ENCODE measurements at places on chromosomes 5 and 9.

DNA sequence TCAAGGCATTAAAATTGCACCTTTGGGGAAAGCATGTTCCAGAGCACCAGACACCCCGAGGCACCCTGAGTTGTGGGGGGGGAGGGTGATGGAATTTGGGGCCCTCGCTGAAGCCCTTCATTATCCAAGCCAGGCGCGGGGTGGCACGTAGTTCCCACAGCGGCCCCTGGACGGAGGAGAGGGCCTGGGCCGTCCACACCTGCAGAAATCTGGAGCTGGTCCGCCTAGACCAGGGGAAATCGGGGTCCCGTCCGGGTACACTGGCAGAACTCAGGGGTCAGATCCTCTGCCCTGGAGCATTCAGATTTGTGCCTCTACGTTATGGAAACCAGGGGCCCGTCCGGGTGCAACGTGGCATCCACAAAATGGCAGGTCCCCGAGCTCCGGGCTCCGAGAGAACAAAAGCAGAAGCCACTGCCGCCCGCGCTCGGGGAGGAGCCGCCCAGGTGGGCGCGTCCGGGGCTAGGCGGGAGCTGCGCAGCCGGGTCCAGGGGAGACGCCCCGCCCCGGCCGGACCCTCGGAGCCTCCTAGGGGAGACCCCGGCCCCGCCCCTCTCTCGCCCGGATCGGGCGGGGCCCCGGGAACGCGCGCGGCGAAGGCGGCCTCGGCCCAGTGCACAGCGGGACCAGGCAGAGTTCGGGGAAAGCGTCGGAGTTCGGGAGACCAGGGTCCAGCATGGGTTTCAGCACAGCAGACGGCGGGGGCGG lies at the start of gene PLEKHG4B:
Gene PLEKHG4B, plus strand, starts transcription at position 613 of the 708 bp plus-strand sequence. Its CDS starts 64 bp downstream, at position 677.
- DNase-seq: no peak

DNA sequence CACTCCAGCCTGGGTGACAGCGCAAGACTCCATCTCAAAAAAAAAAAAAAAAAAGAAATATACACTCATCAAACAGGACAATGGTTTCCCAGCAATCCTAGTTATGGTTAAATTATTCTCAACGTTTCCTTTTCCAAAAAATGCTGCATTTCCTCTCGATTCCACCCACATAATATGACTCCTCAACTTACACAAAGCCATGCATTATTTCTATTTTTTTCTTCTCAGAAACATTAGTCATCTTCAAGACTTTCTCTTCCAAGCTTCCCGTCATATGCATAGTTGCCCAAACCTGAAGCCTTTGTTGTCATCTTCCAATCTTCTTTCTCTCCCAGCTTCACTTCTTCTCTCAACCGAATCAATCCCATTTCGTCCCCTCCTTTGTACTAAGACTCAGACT lies 61.4 kb upstream of the RANBP6 start:
- no peak for DNase-seq

DNA sequence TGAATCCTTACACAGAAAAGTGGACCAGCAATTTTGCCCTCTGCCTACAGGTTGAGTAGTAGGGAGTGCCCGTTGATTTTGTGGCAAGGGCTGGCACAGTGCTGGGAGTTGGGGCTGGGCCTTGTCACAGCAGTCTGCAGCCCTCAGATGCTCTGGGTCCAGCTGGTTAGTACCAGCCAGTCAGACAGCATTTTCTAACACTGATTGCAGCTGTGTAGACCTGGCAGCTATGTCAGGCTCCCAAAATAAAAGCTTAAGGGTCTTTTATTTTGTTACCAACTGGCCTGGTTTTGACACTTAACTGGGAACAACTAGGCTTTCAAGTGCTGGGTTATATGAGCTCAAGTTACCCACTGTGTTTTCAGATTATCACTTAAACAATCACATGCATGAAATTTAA lies 57.7 kb downstream of the MAT2B start:
- no peak for DNase-seq

- DNase-seq: no peak
Observed at GRCh38 chr9:132008855-132009812, 70.5 kb downstream of the MED27 start.

DNA sequence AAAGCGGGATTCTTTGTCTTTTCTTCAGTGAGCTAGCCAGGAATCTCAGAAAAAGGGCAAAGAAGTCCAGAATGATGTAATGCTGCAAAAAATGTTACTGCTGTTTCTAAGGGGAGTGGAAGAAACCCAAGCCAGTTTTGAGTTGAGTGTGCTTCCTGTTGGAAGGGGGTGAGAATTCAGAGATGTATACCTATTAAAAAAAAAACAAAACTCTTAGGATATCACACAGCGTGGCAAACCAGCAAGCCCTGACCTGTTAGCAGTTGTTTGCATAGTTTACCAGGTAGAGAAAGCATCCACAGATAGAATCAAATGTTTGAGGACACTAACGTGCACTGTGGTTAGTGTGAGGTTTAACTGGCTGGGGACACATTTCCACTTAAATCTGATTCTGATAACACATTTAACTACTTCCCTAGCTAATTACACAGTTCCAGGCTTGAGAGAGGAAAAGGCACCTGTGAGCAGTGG lies 11.4 kb downstream of the BASP1 start:
- no peak for DNase-seq

Data from esophagus squamous epithelium (tissue), 5 donors.